Ureter (tissue), 1 donor: ENCODE measurements at places on chromosomes 16 and 17.

DNA sequence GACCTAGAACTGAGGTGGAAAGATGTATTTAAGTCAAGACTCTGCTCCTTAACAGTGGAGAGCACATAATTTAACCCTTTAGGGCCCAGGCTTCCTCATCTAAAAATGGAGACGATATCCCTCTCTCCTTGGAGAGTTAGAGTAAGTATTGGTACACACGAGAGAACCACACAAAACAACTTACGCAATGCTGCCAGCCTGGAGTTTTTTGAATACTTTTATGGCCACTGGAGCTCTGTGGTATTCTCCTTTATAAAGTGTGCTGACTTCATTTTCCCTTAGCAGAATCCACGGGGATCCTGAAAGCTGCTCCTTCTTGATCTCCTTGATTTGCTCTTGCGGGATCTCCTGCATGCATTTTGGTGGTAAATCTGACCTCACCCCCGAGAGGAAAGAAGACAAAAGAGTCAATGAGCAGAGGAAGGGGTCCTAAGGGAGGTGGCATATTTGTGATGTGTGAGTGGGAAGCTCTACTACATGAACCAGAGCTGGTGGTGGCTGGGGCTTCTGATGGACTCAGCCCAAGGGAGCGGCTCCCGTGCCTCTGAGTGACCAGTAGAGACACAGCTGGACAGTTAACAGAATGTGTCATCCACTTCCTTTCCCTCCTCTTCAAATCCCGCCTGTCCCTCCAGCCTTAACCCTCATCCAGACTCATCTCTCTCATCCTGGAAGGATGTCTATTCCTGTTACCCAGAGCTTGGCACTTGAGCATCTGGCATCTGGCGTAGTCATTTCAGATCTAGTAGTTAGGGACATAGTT lies 9.4 kb downstream of the MLKL start:
- no peak for DNase-seq

- peak; percentile 85 for DNase-seq
Measured at GRCh38 chr17:75036643-75037268, 10.0 kb downstream of the ATP5PD start.

GRCh38 chr16:24652803-24653202 lies 76.6 kb upstream of the TNRC6A start:
- DNase-seq = no peak

- no peak for DNase-seq
Measured at GRCh38 chr17:59266745-59267144, 46.4 kb downstream of the GDPD1 start.

DNA sequence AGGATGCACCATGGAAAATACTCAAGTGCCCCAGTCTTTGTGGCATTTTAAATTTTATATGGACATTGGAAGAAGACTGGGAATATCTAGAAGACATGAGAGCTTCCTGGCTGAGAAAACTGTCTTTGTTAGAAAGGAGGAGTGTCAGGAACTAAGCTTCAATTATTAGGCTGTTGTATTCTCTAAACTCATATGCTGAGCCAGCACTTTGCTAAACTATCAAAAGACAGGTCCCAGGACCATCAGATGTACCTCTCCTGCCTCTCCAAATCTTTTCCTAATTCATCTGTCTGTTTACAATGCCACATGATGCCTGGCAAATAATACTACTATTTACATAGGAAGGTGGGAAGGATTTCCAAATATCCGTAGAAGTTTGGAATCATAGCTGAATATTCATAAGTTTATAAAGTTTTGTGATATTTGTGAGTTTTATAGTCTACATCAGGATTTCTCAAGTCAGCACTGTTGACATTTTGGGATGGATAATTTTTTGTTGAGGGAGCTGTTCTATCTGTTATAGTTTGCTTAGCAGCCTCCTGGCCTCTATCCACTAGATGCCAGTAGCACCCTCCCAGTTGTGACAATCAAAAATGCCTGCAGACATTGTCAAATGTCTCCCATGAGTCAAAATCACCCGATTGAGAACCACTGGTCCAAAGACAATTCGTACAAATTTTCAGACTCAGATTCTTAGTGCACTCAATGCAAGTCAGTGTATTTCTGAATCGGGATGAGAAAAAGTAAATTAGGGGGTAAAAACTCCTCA lies 61.2 kb upstream of the NETO2 start:
- DNase-seq = no peak

DNA sequence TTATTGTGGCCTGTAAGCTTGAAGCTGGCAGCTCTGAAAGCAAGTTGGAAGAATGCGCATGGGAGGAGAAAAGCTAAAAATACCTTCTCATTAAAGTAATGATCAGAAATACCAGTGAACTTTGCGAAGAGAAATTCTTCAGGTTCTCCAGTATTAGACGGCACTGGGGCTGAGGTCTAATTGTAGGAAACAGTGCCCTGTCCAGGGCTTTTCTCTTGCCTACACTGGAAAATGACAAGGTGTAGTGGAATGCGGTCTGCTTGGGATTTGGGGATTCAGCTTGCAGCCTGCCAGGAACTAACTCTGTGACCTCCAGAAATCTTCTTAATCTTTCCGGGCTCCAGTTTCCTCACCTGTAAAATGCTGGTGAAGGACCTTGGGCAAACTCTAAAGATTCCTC lies 53.3 kb upstream of the KCNJ16 start:
- no peak for DNase-seq

- no peak for DNase-seq
Measured at GRCh38 chr17:71905376-71906031, 215.3 kb upstream of the SOX9 start.

GRCh38 chr16:3235856-3236669 lies 1.1 kb upstream of the ZNF200 start:
- peak; percentile 50 for DNase-seq

DNA sequence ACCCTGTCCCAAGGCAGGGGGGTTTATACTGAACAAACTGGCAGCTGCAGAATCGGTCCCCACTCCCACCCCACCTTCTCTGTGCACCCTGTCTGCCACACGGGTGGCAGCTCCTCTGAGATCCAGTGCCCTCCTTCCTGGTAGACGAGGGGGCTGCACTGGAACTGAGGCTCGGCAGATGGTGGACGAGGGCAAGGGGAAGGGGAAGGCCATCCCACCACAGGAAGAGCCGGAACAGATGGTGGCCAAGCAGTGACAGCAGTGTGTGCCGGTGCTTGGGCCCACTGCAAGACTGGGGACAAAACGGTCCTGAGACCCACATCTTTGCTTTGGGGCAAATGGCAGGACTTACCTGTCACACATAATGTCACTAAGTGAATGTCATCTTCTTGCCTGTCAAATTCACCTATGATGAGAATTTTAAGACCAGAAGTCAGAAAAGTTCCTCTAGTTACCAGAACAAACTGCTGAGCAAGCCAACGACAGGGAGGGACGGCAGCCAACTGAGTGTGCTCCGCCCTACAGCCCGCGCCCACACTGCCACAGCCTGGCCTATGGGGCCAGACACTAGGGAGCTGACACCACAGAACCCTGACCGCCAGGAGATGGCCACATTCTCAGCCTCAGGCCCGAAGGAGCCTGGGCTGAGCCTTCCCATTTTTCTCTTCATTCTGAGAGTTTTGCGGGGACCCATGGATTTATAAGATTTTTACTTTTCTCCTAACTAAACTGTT lies 14.4 kb downstream of the NTAN1 start:
- DNase-seq = peak; percentile 84

DNA sequence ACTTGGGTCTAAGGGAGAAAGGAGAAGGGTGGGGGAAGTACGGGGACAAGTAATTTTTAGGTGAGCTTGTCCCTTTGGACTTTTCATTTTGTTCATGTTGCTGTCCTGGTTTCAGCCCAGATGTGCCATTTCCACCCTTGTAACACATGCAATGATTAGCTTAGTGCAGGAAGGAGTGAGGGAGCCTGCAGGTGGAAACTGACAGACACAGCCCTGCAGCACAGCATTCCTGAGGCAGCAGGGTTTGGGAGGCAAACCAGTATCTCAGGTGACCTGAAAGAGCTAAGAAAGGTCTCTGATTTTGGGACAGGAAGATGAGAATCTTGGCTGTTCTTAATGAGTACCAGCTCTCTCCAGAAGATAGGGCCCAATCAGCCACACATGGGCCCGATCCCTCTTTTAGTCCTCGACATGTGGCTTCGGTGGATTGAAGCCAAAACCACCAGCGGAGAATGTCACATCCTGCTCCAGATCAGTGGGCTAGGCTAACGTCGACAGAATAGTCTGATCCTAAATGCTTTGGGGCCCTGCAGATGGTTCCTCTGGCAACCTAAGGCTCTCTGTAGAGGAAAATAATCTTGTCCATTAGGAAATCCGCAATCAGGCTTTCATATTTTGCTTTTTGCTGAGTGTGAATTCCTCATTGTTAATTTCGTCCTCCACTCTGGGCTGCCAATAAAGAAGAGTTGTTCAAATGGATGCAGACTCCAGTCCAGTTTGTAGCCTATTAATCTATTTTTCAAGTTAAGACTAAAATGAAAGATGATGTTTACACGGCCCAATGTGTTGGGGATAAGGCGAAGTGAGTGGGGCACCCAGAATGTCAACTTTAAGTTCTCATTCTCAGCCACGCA lies 3.8 kb upstream of the RNF157 start:
- no peak for DNase-seq

DNA sequence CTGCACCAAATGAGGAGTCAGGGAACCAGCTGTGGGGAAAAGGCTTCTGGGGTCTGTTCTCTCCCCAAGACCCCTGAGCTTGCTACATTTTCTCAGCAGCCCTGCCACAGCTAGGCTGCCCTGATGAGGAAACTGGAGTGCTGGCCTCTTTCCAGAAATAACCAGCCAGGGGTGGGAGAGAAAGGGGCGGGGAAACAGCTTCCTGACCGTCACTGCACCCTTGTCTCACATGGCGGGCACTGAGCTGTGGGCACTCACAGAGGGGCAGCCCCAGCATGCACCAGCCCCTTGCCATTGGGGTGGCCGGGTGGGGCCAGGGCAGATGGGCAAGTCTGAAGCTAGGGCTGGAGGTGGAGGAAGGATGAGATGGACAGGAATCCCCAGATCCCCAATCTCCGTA lies 2.9 kb downstream of the SRL start:
- DNase-seq = peak; percentile 59

DNA sequence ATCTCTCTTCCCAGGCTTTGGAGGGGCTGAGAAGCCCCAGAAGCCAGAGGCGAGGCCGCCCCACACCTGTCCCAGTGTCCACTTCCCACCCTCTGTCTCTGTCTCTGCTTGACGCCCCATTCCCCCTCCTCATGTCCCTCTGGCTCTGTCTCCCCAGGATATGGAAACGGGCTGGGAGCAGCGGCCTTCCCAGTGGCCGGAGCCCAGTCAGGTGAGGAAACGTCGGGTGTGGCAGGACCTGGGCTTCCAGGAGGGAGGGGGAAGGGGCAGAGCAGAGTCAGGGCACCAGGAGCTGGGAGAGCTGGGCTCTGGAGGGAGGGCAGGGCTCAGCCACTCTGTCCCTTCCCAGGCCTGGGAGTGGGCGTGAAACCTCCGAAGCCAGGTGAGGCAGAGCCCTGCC lies 10.6 kb upstream of the PKMYT1 start:
- no peak for DNase-seq

DNA sequence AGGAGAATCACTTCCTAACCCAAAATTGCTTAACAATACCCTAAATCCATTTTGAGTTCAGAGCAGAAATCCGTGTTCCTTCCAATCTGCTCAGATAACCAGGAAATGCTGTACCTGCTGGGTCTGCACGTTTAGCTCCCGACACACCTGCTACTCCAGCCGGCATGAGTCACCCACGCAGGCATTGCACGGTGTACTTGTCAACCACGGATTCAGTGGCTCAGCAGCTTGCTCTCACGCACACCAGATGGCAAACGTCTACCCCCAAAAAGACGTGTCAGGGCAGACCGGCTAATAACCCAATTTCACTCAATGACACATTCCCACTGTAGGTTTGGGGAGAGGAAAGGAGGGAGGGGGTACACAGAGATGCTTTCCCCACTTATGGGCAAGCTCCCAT lies 468.1 kb downstream of the SOX9 start:
- peak; percentile 85 for DNase-seq

GRCh38 chr16:86697715-86698114 lies 119.4 kb downstream of the FOXL1 start:
- DNase-seq = no peak

GRCh38 chr16:4426021-4426684 lies 485 bp downstream of the DNAJA3 start:
- no peak for DNase-seq

- DNase-seq = no peak
Measured at GRCh38 chr17:28740406-28741357, 3.1 kb upstream of the TRAF4 start.

DNA sequence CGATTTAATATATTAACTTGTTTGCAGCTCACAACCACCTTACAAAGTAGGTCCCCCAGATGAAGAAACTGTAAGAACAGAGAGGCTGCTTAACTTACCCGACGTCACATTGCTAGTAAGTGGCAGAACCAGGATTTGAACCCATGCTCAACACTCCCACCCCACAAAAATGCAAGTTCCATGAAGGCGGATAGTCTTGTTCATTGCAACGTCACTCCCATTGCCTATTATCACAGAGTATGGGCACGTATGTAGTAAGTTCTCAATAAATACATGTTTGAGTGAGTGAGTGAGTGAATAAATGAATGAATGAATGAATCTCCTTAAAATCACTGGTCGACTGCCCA lies 1.1 kb downstream of the USP31 start:
- DNase-seq = no peak

- peak; percentile 85 for DNase-seq
Measured at GRCh38 chr17:81733507-81734404, 21.7 kb downstream of the SLC25A10 start.

- DNase-seq = no peak
Measured at GRCh38 chr17:79761894-79762589, 15.9 kb upstream of the CBX2 start.

DNA sequence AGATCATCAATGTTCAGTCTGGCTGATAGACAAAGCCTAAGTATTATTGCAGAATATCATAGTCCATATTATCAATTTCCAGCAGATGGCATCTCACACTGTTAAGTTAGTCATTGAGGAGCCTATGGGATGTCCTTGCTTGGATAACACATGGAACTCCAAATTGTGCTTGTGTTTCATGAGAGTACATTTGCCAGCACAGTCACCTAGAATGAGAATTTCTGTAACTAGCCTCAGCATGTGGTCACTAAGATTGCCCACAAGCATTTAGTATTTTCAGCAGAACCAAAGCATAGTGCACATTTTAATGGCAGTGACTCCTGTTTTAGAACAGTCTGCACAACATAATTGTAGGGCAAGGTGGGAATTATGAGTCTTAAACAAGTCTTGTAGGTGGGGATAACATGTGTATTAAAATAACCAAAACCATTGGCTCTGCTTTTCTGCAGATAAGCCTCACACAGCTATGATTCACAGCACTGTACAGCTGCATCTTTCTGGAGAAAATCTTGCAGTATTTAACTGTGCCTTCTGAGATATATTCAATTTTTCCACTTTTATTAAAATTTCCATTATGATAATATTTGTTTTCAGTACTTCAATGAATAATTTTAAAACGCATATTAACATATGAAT lies 882.8 kb upstream of the SOX9 start:
- no peak for DNase-seq
